Renal cortical epithelial cell (primary cell): ENCODE measurements at places on chromosomes 4 and X. TPM values are rescaled to one million over a fixed set of nuclear protein-coding genes. Genes with fewer than 3 reads are reported as not detected.

Gene TSC22D3
- total RNA-seq, result 31.8 and 82.6 TPM in 2 replicates

Gene CTAG1A
- total RNA-seq, result not detected in 2 replicates

DNA sequence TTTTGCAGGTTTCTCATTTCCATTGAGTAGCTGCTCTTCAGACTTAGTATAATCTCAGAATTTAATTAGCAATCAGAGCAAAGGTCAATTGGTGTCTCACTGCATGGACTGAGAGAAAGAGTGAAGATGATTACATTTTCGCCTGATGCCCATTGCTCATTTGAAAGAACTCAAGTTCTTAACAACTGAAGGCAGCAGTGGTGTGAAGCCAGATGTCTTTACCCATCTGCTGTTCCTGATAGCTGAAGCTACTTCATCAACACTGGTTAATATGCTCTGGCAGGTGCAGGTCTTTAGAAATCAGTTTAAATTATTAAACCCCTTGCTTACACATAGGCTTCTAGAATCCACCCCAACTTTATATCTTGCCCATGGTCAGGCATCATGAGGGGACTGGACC, 64.5 kb upstream of the FRAS1 start:
- no peak for DNase-seq

Gene GSX2
- not detected in 2 replicates for total RNA-seq

- DNase-seq, result no peak
Observed at GRCh38 chr4:90786602-90787001, 659.4 kb downstream of the CCSER1 start.

- no peak for DNase-seq
Observed at GRCh38 chrX:138487866-138488265, 223.7 kb downstream of the FGF13 start.

DNA sequence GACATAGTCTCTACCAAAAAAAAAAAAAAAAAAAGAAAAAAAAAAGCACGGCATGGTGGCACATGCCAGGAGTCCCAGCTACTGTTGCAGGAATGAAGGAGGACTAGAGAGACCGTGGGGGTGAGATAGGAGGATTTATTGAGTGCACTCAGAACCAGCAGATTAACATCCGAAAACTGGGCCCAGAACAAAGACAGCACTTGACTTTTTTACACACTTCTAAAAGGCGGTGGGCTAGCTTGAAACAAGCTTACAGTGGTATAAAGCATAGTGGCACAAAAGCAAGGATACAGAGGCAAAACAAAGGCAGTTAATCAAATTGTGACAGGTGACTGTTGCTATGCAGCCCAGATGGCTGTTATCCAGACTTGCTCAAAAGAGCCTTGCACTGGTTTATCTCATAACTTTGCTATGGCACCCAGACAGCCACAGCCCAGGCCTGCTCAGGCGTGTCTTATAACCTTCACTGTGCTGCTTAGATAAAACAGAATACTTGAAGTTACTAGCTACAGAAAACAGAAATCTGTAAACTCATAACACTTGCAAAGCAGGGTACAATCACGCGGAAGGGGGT, 9.9 kb upstream of the PI4K2B start:
- DNase-seq, result peak; percentile 35

- peak; percentile 33 for DNase-seq
Observed at GRCh38 chr4:18398661-18399060, 377.1 kb upstream of the LCORL start.

- peak; percentile 57 for DNase-seq
Observed at GRCh38 chr4:69057620-69058409, 38.5 kb upstream of the UGT2B7 start.

GRCh38 chr4:142203505-142203904, 567.1 kb downstream of the IL15 start:
- peak; percentile 86 for DNase-seq

Gene AGTR2
- total RNA-seq, result not detected in 2 replicates

GRCh38 chr4:162056990-162057389, 106.8 kb downstream of the FSTL5 start:
- DNase-seq, result no peak

DNA sequence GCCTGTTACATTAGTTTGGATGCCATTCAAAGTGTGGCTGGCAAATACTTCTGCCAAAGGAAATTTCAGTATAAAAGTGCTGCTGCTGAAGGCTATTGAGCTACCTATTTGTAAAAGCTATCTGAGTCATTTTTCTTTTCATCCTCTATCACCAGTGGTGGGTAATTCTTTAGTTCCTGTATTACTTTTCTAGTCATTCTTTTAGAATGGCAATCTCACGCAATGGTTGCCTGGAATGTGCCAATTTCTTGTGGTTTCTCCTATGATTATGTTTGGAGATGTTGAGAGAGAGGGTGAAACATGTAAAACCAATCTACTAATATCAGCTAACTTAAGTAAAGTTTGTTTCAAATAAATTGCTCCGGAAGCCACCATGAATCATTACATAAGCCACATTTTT, 685.0 kb downstream of the RAPGEF2 start:
- no peak for DNase-seq

Gene CT45A5
- total RNA-seq, result not detected in 2 replicates

Gene MID1IP1
- 26.0 and 53.3 TPM in 2 replicates for total RNA-seq
